Stimulated activated CD4-positive, alpha-beta T cell treated with anti-CD3 and anti-CD28 coated beads, Interleukin-4, amount 100 ng/mL, for 1 hour (primary cell): ENCODE measurements at places on chromosomes 5 and 9.

DNA sequence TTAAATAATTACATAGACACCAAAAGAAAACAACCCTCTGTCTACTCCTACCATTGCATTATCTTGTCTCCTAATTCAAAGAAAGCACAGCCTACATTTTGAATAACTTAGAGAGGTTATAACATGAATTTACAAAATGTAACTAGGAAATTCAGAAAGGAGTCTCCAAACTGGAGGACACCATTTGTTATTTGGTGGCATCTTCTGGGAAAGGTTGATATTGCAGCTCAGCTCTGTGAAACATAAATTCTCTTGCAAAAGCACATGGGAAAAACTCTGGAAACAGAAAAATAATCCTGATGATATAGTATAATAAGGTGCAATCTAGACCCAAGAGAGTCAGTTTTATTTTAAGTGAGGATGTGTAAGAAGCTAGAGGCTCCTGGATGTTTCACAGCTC lies 215.3 kb downstream of the MLLT3 start:
- DNase-seq: no peak

GRCh38 chr5:143521141-143521540 lies 117.7 kb upstream of the NR3C1 start:
- DNase-seq: no peak

GRCh38 chr5:125655156-125655555 lies 768.1 kb upstream of the GRAMD2B start:
- DNase-seq: no peak

DNA sequence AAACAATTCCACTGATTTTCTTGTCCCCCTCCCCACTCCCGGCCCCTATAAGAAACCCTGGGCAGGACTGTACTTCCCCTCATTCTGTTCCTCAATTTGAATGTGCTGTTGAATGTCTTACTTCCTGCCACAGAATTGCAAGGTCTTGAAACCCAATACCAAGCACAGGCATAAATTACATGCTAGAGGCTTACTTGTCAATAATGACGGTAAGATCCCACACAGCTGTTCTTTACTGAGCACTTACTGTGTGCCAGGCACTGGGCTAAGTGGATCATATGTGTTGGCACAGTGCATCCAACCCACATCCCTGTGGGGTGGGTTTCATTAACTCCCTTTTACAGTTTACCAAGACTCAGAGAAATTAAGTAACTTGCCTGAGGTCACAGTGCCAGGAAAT lies 63.4 kb downstream of the MVB12B start:
- DNase-seq: no peak

- DNase-seq: no peak
Measured at GRCh38 chr5:151730381-151730780, 28.1 kb downstream of the ATOX1 start.

DNA sequence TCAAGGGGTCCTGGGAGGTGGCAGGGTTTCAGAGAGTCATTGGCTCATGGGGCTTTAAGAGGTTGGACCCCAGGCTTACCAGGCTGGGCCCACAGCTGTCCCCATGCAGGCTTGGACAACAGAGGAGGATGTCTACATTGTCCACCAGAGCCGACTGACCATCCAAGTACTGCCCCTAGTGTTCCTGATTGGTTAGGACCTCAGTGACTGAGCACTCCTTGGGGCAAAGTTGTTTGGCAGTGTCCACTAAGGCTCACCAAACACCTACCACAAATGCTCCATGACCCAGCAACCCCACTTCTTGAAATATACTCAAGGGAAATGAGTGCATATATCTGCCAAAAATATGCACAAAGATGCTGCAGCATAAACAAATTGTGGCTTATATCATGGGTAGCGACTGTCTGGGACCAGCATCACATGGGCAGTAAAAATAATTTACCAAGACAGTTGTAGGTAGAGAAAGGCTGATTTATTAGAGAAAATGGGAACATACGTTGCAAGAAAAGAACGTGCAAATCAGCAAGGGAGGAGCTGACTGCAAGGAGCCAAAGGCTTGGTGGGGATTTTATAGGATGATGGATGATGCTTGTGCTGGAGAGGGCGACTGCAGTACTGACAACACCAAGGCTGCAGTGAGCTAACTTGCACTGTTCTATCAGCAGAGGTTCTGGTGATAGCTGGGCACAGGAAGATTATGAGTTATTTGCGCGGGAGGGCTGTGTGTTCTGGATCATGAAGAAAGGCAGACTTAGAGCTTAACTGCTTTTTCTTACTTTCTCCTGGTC lies 265.2 kb downstream of the GADD45G start:
- no peak for DNase-seq

DNA sequence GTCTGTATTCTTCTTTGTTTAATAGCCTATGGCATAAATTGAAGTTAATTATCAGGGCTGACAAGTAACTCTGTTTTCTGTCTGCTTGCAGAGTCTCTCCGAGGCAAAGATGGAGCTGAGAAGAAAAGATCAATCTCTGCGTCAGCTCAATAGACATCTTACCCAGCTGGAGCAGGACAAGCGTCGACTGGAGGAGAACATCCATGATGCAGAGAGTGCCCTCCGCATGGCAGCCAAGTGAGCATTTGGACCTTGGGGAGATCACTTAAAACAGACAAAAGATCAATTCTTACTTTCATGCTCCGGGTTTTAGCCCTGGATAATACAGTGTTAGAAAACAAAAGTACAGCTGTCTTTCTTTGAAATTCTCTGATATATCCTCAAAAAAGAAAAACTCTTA lies 293.8 kb downstream of the CCDC171 start:
- DNase-seq: no peak

DNA sequence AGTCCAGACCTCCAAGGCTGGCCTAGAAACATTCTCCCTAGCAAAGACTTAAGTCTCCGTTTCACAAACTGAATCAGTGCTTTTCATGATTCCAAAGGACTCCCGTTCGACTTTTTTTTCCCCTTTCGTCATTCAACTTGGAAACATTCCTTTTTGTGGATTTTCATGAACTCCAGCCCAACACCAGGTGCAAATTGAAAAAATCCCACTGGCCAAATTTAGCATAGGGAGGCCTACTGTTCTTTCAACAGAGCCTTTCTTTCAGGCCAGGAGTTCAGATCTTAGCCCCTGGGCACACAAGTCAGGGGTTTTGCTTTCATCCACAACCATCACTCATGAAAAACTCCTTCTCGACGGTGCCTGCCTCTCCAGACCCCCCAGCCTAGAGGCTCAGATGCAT lies 285.3 kb downstream of the PIK3R1 start:
- DNase-seq: no peak

DNA sequence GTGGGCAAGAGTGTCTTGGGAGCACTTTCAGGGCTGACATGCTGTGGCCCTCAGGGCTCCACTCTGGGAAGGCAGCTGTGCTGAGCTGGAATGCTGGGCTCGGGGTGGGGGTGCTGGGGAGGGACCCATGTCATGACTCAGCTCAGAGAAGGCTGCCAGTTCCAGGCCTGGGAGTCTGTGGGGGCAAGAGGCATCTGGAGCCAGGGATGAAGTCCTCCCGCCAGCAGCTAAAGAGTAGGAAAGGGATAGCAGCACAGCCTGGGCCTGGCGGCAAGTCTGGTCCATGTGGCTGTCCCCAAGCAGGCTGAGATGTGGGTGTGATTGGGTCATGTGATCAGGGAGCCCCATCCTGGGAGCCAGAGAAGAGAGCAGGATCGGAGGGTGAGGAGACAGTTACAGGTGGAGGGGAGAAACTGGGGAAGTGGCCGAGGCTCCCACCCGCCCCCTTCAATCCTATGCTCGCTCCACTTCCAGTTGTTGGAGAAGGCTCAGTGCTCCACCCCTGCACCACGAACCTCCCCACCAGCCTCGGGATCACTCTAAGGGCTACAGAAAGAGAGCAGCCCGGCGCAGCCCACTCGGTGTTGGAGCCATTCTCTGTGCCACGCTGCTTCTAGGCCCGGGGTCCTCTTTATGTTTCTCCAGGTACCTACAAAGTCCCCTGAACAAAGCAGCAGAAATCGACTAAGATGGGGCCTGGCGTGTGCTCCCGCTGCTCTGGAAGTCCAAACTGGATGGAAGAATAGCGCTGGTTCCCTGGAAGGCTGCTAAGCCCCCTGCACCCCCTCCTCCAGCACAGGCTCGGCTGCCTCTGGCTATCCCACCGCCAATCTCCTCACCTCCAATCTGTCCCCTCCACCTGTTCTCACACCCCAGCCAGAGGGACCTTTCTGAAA lies 12.0 kb downstream of the PDGFRB start:
- DNase-seq: no peak

DNA sequence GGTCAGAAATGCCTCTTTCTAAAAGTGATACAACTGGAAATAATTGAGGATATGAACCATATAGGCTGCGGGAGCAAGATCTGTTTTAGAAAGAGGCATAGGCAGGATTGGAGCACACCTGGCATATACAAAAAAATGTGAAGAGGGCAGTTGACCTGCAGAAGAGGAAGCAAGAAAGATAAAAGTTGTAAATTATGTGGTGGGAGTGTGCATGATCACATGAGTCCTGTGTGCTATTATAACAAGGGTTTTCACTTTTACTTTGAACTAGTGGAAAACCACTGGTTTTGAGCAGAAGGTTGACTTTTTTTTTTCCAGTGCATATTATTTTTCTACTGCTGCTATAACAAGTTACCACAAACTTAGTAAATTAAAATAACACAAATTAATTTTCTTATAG lies 489.3 kb downstream of the ANXA1 start:
- no peak for DNase-seq

GRCh38 chr5:134246771-134247427 lies 21.0 kb upstream of the PPP2CA start:
- no peak for DNase-seq

GRCh38 chr9:32247168-32247567 lies 137.3 kb upstream of the ACO1 start:
- DNase-seq: no peak

- DNase-seq: no peak
Measured at GRCh38 chr9:7088611-7089010, 330.8 kb downstream of the KDM4C start.

GRCh38 chr5:111733571-111733970 lies 23.4 kb downstream of the NREP start:
- DNase-seq: no peak

DNA sequence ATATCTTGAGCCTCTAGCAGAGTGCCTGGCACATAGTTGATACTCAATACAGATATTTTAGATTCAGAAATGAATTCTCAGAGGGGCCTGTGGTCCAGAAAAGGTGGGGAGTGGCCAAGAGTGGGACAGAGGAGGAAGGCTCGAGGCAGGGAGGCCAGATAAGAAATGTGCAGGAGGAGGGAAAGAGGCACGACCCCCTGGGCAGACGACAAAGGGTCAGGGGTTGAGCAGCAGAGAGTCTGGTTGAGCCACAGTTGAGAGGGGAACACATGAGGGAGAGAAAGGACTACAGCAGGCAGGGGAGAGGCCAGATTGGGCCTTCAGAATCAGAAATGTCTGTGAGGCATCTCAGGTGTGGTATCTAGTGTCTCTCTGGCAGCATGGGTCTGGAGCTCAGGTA lies 89.1 kb downstream of the PSD2 start:
- no peak for DNase-seq

GRCh38 chr9:61671276-61671973 lies 481.6 kb downstream of the SPATA31A7 start:
- DNase-seq: no peak

- DNase-seq: no peak
Measured at GRCh38 chr9:116792271-116792670, 105.2 kb downstream of the TRIM32 start.

DNA sequence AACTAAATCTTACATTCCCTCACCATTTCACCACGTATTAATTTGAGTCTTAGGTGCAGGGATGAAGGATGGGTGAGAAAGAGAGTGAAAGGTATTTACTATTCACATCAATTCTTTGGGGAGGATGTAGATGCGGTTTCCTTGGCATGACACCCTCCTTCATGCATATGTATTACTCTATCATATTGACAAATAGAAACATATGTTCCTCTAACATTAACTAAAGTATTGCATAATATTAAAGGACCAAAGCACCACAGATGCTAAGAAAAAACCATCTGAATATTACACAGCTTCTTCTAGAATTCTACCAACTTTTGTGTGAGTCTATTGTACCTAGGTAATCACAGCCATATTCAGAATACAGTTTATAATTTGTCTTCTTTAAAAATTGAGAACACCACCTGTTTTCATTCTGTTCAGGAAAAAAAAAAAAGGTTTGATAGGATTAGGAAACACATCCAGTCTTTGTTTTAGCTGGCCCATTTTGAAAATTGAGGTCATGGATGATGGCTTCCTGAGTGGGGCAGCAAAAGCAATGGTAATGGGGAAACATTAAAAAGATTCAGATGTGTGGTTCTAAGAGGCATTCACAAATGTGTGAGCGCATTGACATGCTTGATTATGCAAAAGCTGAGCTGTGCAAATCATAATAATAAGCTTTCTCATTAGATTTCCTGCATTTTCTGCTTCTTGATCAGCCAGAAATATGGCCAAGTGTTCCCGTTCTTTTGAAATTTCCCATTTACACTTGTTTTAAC lies 1011.5 kb upstream of the NUDT12 start:
- no peak for DNase-seq

- no peak for DNase-seq
Measured at GRCh38 chr9:85046475-85046874, 376.9 kb downstream of the NTRK2 start.

DNA sequence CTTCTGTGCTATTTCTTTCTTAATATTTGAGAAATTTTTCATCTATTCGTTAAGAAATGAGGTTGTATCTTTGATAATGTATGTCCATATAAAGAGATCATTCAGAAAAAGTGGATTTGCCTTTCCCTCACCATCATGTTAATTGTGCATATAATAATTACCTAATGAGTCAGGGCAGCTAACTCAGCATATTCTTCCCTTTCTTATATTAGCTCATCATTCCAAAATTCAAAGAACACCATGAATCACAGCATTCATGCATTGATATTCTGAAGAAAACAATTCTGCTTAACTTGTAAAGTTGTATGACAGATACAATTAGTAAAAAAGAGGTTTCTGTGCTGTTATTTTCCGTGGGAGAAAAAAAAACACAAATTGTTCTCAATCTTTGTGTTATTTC lies 630.6 kb downstream of the TLE1 start:
- DNase-seq: no peak

DNA sequence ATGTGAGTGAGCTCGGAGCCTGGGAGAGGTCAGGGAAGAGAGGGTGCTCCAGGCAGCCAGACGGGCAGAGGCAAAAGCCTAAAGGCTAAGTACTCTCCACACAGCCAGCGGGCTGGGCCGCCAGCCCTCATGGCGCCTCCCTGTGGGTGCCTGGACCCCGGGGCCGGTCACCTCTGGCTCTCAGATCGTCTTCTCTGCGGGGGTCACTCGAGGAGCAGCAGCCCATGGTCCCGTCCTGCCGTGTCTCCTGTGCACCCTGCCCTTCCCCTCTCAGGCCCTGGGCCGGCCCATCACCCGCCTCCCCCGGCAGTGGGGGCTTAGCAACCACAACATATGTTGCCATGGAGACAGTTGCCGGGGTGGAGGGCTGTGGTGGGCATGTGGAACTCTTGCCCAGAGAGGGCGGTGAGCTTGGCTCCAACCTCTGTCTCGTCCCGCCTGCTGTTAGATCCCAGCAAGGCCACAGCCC lies 4.2 kb downstream of the AK1 start:
- no peak for DNase-seq

GRCh38 chr5:172499287-172499686 lies 45.0 kb upstream of the SH3PXD2B start:
- DNase-seq: no peak

- no peak for DNase-seq
Measured at GRCh38 chr5:152864447-152864846, 459.4 kb upstream of the NMUR2 start.
